ENCODE measurements at places on chromosomes 4 and X.

GRCh38 chrX:36160081-36160480 is 240.5 kb downstream of the CFAP47 start:
- no peak for DNase-seq

DNA sequence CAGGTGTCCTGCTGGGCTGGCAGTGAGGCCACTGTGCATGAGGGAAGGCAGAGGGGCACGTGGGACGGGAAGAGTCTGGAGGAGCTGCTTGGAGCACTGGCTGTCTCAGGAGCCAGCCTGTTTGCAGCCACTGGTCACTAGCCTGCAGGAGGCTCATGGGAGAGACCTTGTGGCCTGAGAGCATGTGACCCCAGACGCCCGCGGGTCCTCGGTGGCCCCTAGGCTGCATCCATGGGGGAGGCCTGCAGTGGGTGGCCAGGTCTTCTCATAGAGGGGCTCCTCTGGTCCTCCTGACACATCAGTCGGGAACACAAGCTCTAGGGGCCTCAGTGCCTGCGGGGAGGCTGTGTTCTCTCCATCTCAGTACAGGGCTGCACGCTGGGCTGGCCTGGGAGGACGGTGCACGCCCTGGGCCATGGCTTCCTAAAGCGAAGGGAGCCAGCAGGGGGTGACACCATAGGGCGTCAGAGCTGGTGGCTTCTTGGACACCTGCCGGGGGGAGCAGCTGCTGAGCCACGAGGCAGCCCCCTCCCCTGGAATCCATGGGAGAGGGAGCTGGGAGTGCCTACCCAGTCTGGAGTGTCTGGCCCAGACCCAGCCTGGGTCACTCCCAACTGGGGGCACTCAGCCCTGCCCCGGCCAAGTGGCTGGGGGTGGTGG is 12.3 kb downstream of the NAT8L start:
- DNase-seq = no peak

DNA sequence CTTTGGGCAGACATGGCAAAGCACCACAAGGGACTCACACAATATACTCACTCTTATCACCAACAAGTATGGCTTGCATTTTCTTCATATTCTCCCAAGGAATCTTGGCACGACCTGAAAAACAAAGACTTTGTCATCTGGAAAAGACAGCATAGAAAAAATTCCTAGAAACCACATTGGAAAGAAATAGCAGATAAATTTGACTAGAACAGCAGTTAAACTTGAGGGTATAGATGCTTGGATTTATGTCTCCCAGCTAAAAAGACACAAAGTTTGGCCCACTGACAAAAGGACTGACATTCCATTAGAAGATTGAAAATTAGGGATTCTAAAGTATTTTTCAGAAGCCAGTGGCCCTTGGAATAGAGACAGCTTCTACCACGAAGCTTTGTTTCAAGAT is 6.9 kb upstream of the VEGFC start:
- DNase-seq = no peak

DNA sequence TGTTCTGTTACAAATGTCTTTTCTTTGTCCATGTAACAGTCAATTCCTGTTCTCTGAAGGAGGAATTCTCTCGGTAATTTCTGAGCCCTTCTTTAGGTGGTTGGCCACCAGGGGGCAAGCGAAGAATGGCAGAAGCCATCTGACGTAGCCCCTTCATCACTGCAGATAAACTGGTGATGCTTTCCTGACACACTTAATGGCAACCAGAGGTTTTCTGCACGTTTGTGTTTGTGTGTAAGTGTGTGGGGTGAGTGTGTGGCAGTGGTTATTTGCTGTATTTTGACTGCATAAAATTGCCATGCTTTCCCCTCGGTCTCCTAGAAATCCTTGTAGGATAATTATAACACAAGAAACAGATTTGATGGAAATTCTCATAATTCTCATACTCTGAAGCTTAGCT is 64.8 kb upstream of the STOX2 start:
- DNase-seq = peak; percentile 62

DNA sequence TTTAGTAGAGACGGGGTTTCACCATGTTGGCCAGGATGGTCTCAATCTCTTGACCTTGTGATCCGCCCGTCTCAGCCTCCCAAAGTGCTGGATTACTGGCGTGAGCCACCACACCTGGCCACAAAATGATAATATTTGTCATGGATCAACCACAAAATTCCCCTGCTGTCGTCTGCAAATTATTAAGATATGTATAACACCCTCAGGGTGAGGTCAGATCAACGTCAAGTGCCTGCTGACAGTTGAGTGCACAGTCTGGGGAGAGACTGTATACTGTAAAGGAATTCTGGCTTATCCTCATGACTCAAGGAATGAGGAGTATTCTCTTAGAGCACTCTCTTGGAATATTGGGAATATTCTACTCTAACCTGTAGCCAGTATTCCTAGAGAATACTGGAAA is 11.2 kb downstream of the EPGN start:
- no peak for DNase-seq

- DNase-seq = no peak
These were observed 152.7 kb downstream of the ANTXR2 start for GRCh38 chr4:79920163-79920853.

DNA sequence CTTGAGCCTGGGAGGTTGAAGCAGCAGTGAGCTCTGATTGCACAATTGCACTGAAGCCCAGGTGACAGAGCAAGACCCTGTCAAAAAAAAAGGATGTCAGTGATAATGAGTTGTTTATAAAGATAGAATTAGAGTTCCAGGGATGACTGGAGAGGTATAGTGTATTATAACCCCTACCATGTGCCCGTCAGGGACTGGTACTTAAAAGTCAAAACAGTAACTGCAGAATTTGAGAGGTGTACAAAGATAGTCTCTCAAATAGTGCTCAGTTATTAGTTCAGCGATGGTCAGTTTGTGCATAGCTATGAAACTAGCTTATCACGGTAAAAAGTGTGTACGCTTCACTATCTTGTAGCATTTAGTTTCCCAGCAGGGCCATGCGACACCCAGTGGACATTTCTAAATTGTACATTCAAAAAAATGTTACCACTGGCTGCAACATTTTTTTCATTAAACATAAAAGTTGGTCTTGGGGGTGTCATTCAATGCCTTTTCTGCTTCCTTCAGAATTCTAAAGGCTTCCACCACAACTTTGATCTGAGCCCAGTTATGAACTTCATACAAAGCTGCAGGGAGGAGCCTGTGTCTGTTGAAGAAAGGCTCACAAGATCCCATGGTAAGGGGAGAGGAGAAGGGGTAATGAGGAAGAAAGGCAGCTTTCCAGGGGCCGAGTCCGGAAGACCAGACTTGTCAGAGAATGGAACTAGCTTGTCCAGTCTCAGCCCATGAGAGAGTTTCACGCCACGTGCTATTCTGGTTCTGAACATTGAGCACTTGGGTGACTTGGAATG is 9.2 kb upstream of the GYG2 start:
- DNase-seq = no peak

GRCh38 chr4:80009806-80010205 is 63.2 kb downstream of the ANTXR2 start:
- DNase-seq = no peak

GRCh38 chr4:3871881-3872833 is 106.0 kb downstream of the ADRA2C start:
- DNase-seq = no peak

DNA sequence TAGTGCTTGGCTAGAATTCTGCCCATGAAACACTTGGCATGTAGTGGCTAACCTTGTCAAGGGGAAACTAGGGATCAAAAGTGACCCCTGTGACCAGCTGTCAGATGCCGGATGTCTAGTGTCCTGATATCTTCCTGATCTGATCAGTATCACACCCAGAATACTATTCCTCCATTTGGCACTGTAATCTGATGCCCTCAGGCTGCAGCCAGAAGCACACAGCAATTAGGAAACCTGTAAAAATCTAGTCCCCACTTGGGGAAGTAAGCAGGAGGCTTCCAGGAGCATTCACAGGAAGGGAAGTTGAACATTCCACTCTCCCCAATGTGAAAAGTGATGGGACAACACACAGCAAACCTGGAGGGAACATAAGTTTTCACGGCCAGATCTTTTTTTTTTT is 125.1 kb downstream of the HS6ST2 start:
- no peak for DNase-seq

- DNase-seq = no peak
These were observed 30.3 kb downstream of the TMPRSS11A start for GRCh38 chr4:67933038-67933437.

DNA sequence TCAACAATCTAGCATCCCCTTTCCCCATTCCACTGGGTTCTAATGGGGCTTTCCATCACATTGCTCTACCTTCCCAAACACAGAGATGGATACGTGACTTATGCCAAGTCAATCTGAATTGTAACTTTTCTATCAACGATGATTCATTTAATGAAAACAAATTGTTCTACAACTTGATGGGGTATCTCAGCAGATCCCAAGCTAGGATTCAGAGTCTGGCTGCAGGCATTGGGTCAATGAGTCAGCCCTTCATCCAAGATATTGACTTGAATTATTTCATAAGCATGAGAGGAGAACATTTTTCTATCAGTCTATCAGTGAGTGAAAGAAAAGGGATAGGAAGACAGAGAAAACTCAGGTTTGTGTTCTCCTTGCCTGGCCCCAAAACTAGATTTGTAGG is 15.0 kb upstream of the HPGDS start:
- DNase-seq = no peak

GRCh38 chr4:7638984-7639789 is 204.5 kb upstream of the PSAPL1 start:
- DNase-seq = no peak

GRCh38 chr4:181971411-181971810 is 271.8 kb upstream of the TENM3 start:
- no peak for DNase-seq

DNA sequence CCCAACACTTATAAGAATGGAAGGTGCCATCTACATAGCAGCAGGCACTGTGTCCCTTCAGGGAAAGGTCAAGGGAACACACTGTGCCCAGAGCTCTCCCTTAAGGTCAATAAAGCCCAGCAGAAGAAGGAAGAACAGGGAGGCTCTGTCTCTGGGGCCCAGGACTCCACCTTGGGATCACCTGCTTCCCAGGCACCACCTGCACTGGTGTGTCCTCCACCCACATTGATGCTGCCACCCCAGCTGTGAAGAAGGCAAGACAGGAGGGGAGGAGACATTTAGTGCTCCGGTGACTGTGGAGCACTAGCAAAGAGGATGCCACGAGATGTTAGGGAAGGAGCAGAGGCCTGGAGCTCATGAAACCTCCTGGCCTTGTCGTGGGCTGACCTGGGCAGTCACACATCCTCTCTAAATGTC is 53.4 kb downstream of the FHDC1 start:
- DNase-seq = no peak

- no peak for DNase-seq
These were observed 7.2 kb upstream of the C1QTNF7 start for GRCh38 chr4:15420642-15421041.

DNA sequence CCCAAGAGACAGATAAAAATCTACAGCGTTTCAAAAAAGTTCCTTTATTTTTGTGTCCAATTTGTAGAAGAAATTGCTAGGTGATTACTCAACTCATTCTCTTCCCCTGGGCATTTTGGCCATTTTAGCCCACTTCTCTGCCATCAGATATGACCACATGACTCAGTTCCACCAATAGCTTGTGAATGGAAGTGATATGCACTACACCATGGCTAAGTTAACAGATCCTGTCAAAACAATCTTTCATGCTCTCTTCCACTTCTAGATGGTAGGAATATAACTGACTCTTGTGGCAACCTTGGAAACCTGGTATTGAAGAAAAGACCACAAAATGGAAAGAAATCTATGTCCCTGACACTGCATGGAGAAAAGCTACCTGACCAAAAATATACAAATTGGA is 26.2 kb upstream of the FREM3 start:
- no peak for DNase-seq

DNA sequence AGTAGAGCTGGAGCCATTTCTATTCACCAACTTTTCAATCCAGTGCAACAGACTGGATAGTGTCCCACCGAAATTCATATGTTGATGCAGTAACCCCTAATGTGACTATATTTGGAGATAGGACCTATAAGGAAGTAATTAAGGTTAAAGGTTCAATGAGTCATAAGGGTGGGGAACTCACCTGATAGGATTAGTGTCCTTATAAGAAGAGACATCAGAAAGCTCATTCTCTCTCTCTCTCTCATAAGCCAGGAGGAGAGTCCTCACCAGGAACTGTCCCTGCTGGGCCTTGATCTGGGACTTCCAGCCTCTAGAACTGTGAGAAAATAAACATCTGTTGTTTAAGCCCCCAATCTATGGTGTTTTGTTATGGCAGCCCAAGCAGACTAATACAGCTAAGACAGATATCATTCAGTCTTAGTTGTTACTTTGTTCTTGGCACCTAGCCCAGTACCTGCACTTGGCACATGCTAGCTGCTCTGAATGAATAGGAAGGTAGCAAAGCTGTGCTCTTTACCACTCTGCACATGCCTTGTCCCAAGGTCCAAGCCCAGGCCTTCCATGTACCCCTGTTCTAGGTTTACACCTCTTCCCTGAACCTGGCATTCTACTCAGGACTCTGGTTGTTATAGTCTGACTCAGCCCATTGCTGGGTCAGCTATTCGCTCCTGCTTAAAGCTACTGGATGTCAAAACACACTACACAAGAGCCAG is 19.2 kb upstream of the BRS3 start:
- no peak for DNase-seq

GRCh38 chr4:38092701-38093100 is 132.5 kb downstream of the PTTG2 start:
- no peak for DNase-seq

- DNase-seq = peak; percentile 26
These were observed 142.1 kb downstream of the BCOR start for GRCh38 chrX:39955625-39956024.

DNA sequence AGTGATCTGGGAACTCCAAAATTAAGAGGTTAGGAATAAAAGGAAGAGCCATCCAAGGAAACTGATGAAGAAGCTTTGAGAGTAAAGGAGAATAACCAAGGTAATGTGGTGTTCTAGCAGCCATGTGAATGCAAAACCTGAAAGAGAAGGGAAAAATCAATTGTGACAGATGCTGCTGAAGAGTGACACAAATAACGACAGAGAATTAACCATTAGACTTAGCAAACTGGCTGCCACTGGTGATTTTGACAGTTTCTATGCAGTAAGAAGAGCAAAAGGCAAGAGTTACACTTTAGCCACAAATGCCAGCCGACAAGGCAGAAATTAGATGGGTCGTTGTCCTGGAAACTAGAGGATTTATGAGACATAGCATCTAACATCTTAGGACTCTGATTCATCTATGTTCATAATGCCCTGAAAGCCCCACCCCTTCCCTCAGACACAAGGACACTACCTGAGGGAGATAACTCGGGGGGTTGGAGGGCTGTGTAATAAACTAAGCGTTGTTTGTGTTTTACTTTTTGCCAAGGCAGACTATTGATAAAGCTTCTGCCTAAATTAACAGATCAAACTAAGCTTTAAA is 13.0 kb upstream of the TMEM144 start:
- no peak for DNase-seq

DNA sequence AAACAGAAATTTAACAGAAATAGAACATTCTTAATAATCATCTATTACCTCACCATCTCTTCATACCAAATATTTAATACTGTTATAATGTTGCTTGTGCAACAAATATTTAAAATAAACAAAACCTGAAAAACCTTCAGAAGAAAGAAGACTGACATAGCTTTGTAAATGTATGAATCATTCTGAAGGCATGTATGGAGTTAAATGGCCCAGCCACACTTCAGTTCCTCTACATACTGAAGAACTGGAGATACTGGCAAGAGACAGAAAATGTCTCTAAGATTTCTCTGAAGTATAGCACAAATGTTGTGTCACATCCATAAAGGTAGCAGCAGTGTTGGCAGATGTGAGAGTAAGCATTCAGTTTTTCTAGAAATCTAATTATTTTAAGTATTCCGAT is 275.3 kb upstream of the FGF13 start:
- DNase-seq = no peak

- DNase-seq = no peak
These were observed 48.1 kb upstream of the UGT2B15 start for GRCh38 chr4:68718447-68719074.

Data from CD8-positive, alpha-beta T cell (primary cell).